Transverse colon (tissue), 4 donors: ENCODE measurements at places on chromosomes 3 and 15.

- no peak for DNase-seq
Measured at GRCh38 chr3:129966876-129967275, 7.6 kb upstream of the TRH start.

- DNase-seq, result no peak
Measured at GRCh38 chr3:117411971-117412370, 702.4 kb downstream of the TUSC7 start.

GRCh38 chr15:70266412-70267121 is 168.8 kb upstream of the TLE3 start:
- DNase-seq, result peak; percentile 49

DNA sequence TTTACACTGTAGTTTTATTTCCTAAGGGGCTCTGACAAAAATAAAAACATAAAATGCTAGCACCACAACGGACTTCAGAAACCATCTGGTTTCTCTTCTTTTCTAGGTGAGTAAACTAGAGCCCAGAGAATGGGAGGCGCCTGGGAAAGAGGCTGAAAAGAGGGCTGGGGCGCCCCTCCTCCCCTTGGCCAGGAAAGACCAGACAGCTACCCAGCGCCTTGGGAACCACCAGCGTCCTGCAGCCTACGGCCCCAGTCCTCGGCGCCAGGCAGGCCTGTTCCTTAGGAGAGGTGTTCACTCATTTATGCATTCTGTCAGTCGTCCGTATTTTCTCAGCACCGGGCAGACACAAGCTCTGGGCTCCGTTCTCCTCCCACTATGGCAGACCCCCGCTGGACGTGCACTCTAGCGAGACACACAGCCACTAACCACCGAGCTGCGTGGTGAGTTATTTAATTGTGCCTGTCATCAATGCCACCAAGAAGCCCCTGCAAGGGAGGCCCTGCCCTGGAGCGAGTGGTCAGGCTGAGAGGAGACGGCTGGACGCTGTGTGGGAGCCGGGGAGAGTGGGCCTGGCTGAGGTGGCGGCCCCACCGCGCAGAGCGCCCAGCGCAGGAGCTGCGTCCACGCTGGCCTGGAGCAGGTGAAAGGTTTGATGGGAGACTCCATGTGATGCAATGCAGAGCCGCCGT is 294.4 kb downstream of the OCA2 start:
- no peak for DNase-seq

- DNase-seq, result no peak
Measured at GRCh38 chr15:72809329-72809728, 25.8 kb upstream of the ADPGK start.

DNA sequence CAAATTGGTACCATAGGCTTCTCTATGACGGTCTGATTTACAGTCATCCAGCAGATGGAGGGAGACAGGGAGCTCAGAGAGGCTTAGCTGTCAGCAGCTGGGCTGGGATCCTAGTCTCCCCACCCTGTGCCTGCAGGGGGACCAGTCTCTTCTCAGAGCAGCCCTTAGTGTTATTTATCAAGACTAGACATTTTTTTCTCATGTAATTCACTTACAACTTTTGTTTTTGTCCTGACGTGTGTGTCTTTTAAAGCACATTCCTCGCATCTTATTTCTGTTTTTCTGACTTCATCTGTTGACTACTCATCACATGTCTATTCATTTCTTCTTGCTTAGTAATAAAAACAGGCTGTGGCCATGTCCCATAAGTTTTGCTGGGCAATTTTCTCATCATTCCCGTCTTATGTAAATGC is 116.1 kb downstream of the KLF13 start:
- DNase-seq, result no peak

GRCh38 chr3:4813909-4814304 is 165.3 kb upstream of the BHLHE40 start:
- DNase-seq, result no peak

- no peak for DNase-seq
Measured at GRCh38 chr3:53725387-53725995, 120.7 kb downstream of the CHDH start.

- no peak for DNase-seq
Measured at GRCh38 chr3:154969366-154969765, 110.8 kb upstream of the MME start.
